ENCODE measurements at places on chromosomes 3 and 15.

GRCh38 chr3:11288786-11289637, 16.8 kb downstream of the ATG7 start:
- no peak for DNase-seq

GRCh38 chr3:186807231-186807630, 949 bp upstream of the RFC4 start:
- no peak for DNase-seq

DNA sequence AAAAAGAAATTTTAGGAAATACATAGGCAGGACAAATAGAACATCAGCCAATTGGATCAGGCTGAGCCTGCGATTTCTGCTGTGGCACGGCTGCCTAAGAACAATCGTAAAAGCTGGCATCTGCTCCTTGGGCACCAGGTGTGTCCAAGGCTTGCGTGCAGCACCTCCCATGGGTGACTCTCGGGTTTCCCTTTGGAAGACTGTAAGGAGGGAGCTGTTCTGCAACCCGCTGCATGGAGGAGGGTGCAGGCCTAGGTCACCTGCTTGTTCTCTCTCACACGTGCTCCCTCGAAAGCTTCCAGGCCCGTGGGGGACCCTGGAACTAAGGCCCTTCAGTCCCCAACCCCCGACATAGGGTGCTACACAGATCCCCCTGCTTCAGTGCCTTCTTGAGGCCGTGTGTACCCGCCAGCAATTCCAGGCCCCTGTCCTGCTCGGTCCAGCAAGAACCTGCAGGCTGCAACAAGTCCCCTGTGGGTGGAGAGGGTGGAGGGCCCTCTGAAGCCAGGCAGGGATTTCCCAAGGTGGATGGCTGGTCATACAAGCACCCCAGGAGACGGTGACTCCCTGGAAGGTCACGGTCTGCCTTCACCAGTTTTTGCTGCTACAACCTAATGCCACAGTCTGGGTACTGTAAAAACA, 3.4 kb downstream of the GP9 start:
- no peak for DNase-seq

- no peak for DNase-seq
These were observed 91.3 kb downstream of the PDE8A start for GRCh38 chr15:85072917-85073316.

DNA sequence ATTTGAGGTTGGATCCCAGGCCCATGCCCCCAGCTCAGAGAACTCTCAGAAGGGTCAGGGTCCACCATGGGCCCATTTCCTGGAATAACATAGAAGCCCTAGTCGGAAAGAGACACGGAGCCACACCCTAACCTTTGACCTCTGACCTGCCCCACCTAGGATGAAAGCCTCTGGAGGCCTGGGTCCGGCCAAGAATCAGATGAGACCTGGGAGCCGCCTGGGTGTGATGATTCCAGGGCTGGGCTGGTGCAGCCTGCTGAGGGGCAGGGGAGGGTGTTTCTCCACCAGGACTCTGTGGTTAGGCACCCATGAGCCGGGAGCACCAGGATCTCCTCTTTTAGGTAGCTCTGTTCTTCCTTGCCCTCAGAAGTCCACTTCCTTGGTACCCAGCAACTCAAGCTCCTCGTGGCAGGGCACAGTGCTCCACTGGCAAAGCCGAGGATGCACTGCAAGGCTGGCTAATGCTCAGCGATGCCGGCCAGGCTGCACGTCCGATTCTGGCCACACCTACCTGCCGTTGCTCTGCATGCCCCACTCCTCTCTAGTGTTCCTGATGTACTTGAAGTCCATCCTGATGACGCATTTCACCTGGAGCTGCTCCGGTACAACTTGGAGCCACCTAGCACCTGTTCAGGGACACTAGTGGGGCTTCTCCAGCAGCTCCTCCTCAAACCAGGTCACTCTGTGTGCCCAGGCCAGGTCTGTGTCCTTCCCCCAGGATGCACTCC, 57.4 kb downstream of the ZNF445 start:
- DNase-seq: no peak

DNA sequence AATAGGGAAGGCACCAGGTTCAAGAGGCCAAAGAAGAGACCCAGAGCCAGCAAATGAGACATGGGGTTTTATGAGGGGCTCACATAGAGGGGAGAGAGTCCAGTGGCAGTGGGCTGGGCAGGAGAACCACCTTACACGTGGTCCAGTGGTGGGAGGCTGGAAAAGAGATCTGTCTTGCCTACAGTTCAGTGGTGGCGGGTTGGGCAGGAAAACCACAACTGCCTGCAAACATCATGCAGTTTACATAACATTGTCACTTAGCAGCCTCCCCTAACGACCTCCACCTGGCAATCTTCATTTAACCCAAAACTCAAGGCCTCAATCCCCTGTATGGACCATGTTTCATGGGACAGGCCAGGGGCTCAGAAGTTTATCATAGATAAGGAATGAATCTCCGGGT, 29.1 kb downstream of the CRYGS start:
- DNase-seq: no peak

- no peak for DNase-seq
These were observed 95.4 kb downstream of the MYLK start for GRCh38 chr3:123788710-123789109.

GRCh38 chr3:172388412-172389078, 59.7 kb downstream of the GHSR start:
- DNase-seq: no peak

- DNase-seq: no peak
These were observed 54.1 kb downstream of the PLXNA1 start for GRCh38 chr3:127037021-127037400.

- DNase-seq: no peak
These were observed 257.7 kb upstream of the THBS1 start for GRCh38 chr15:39323157-39323556.

DNA sequence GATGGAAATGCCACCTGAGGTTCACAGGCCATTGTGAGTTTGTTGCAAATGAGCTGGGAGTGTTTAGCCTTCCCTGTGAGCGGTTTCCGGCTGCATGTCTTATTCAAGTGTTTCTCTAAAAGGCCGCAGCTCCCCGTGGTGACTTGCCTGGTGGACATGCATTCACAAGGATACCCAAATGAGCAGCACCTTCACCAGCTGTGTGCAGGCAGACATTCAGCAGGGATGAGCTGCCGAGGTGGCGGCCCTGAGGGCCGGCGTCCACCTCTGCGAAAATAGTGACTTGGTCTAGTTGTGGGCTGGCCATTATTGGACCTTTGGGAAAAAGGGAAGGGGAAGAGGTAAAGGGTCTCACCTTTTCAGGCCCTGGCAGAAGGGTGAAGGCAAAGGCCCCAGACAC, 23.4 kb downstream of the SPSB4 start:
- no peak for DNase-seq

DNA sequence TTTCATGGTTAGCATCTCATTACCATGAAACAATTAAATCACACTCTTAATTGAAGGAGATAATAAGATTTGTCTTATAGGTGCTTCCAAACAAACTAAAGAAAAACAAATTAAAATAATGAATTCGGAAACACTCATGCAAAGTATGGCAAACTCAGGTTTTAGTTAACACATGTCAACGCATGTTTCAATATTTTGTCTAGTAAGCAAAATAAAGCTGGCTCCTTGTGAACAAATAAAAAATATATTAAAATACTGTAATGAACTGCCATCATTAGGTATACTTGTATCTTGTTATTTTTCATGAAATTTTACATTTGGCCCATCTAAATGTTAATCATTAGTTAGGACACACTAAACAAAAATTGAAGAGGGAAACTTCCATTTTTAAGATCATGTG, 519.2 kb downstream of the MECOM start:
- DNase-seq: no peak

- DNase-seq: no peak
These were observed 2.4 kb downstream of the MYLK start for GRCh38 chr3:123881771-123882170.

- no peak for DNase-seq
These were observed 10.7 kb upstream of the SLC15A2 start for GRCh38 chr3:121883507-121883906.

GRCh38 chr15:48459571-48460442, 128.6 kb downstream of the DUT start:
- DNase-seq: no peak

- no peak for DNase-seq
These were observed 485.2 kb upstream of the PROK2 start for GRCh38 chr3:72270072-72270681.

- no peak for DNase-seq
These were observed 340.1 kb downstream of the PTPRG start for GRCh38 chr3:61901496-61901895.

- DNase-seq: no peak
These were observed 67.4 kb upstream of the NR2E3 start for GRCh38 chr15:71742964-71743363.

DNA sequence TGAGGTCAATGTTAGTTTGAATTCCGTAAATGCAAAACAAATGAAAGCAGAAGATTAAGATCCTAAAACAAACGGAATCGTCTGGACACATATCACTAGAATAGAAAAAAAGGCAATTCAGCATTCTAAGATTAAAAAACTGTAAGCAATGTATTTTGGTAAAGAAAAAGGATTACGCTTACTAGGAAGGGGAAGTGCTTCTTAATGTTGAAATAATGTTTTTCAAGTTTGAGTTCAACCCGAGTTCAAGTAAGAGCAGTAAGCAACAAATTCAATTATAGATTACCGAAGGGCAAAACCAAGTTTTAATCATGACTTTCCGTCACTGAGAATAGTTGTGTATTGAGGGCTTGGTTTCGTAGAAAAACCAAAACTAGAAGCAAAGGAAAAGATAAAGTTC, 637 bp downstream of the CIP2A start:
- DNase-seq: no peak

GRCh38 chr3:69092030-69092516, 7.3 kb downstream of the ARL6IP5 start:
- DNase-seq: no peak

- no peak for DNase-seq
These were observed 73.9 kb downstream of the SEC22A start for GRCh38 chr3:123275691-123276090.

DNA sequence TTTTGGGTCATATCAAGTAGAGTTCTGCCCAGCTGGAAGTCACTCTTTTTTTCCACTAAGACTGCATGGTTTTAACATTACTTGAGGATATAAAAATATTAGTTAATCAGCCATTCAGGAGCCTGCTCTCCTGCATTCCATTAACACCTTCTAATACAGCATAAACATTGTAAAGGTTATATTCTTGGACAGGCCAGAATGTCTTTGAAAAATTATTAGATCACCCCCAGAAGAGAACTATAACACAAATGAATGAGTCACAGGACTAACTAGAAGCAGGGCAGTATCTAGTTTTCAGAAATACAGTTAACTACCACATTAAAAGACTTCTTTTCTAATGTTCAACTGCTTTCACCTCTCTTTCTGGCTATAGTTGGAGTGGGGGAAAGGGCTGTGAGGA, 80.9 kb downstream of the THBS1 start:
- no peak for DNase-seq

- no peak for DNase-seq
These were observed 138.2 kb upstream of the CNTN4 start for GRCh38 chr3:1960506-1960905.

DNA sequence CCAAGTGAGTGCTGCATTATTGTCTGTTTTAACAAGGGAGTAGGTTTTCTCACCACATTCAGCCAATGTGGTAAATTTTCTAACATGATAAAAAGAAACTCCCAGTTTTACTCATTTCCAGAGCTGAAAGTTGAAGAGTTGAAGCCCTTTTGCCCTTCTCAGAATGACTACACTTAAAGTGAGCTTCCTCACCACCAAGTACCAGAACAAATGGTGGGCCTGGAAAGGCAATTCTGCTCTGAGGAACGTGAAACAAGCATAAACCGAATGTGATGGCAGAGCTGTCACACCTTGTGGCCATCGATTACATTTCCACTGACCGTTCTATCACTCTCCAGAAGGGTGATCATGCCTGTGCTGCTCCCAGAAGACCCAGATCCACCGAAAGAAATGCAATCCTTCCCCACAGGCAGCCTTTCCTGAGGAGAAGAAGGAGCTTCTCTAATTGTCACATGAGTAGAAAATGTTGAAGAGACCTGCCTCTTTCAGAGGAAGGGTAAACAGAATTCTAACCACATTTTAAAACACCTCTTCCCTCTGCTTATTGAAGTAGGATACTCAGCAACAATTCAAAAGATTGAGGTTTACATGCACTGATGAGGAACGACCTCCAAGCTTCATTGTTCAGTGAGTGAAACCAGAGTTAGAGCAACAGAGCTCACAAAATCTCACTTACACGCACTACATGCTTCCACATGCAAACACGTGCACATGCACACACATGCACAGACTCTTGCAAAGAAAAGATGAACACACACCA, 21.4 kb upstream of the CCR9 start:
- no peak for DNase-seq

DNA sequence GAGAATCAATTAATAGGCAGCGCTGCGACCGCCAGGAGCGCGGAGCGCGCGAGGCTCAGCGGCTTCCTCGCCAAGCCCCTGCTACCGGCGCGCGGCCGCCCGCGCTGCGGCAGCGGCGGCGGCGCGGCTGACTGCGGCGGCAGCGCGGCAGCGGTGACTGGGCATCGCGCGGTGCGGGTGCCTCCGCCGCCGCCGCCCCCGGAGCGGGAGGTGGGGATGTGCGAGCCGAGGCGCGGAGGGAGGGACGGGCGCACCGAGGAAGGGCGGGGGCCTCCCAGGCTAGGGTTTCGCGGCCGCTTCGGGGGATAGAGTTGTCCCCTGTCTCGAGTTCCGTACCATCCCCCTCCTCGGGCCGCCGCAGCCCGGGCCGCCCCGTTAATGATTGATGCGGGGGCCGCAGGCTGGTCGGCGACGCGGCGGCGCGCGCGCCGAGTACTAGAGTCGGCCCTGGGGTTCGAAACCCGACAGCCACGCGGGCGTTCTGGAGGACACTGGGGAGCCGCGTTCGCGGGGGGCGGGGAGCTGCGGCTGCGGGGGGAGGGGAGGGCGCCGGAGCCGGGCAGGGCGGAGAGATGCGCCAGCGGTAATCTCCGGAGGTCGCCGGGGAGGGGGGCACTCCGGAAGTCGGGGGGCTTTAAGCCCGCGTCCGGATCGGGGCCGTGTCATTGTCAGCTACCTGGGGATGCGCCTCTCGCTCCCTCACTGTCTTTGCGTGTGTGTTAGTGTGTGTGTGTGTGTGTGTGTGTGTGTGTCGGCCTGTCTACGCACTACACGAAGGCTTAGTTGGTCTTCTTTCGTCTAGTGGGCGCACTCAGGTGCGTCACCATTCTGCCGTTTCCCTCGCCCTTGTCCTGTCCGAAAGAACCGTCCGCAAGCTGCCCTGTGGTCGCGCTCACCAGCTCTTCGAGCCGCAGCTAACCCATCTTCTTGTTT, at the start of gene PAQR9:
PAQR9 (minus strand) TSS at position 159 of the 933 bp plus-strand sequence. CDS start 338 bp downstream, outside the sequence.
- DNase-seq: no peak

- DNase-seq: no peak
These were observed 134.3 kb upstream of the ABHD17C start for GRCh38 chr15:80560601-80561400.

- DNase-seq: no peak
These were observed 9.2 kb downstream of the DCBLD2 start for GRCh38 chr3:98892263-98892662.

GRCh38 chr15:56732886-56733135, 498 bp downstream of the ZNF280D start:
- DNase-seq: no peak

- no peak for DNase-seq
These were observed 34.3 kb upstream of the ANKDD1A start for GRCh38 chr15:64877435-64877834.

GRCh38 chr3:162973428-162973917, 1476.9 kb downstream of the OTOL1 start:
- no peak for DNase-seq

GRCh38 chr3:33901862-33902563, 103.6 kb downstream of the PDCD6IP start:
- no peak for DNase-seq

- no peak for DNase-seq
These were observed 109.3 kb upstream of the MRPS22 start for GRCh38 chr3:139234491-139234890.

GRCh38 chr3:177451864-177452830, 254.9 kb upstream of the TBL1XR1 start:
- no peak for DNase-seq

GRCh38 chr3:127689266-127689860, 16.6 kb downstream of the ABTB1 start:
- no peak for DNase-seq

Data from cortex of kidney (tissue), 1 donor.